ENCODE measurements at places on chromosomes 3 and 15.

GRCh38 chr3:150370122-150370602 is 37.9 kb upstream of the TSC22D2 start:
- DNase-seq = no peak

DNA sequence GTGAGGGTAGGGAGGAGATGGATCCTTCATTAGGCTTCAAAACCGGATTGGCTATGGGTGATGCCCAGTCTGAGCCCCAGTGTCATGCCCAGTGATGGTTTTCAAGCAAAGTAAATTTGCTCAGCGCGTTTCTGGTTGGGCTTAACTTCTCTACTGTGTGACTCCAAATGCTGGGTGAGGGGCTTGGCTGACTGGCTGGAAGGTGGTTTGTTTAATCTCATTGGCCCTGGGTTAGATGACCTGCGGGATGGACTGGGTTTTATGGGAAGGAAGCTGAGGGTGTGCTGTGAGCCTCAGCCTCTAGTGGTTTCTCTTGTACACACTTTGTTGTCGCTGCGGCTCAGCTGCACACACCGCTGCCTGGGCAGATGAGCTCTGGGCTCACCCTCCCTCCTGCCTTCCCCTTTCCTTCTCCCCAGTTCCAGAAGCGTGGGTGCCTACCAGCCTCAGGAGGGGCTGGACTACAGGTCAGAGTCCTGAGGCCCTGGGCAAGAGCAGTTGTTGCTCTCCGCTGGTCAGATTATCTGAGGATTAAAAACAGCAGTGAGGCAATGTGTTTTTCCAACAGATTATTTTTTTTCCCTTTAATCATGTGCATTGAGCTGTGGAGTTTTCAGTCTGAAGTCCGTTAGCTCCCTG is 18.6 kb downstream of the PDIA5 start:
- peak; percentile 71 for DNase-seq

GRCh38 chr3:28232659-28233058 is 8.8 kb upstream of the CMC1 start:
- no peak for DNase-seq

GRCh38 chr3:25548836-25549235 is 115.9 kb downstream of the TOP2B start:
- no peak for DNase-seq

- DNase-seq = no peak
Observed at GRCh38 chr15:41936155-41936554, 36.2 kb downstream of the EHD4 start.

DNA sequence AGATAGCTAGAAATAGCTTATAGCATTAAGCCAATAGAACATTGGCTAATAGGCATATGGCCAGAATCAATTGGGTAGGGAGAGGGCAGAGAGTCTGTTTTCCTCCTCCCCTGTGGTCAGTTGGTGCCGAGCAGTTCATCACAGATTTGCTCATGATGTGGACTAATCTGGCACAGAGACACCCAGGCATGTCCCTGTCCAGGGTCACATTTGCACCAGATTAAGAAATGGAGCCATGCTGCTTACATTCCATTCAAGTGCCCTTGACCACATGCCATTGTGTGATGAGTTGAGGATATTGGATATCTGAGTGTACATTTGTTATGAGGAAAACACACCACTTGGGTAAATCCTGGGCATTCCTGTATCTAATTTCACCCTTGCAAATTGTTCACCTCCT is 53.4 kb downstream of the USP13 start:
- DNase-seq = no peak

- DNase-seq = no peak
Observed at GRCh38 chr3:150495563-150496168, 50.6 kb downstream of the SERP1 start.

- DNase-seq = no peak
Observed at GRCh38 chr3:115401851-115402501, 221.3 kb upstream of the GAP43 start.

DNA sequence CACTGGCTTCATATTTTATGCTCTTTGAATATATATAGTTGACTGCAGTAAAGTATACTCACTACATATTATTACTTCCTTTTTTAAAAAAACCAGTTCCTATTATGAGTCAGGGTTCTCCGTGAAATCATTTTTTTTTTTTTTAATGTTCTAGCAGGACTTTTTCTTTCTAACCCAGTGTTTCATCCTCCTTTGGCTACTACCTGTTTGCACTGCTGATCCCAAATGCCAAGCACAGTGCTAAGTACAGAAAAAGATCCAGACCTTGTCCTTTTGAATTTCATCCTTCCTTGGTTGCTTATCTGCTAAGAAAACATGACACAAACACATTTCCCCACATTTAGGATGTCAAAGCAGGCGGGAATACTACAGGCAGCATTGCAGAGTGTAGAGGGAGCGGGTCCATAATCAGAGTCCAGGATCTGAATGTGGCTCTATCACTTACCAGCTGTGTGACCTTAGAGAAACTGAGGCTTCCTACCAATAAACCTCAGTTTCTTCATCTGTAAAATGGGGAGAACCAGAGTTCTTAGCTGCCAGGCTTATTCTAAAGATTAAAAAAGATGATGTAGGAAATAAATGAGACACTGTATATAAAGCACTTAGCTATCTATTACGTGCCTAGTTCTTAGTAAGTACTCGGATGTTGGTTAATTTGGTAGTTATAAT is 37.2 kb upstream of the ANPEP start:
- no peak for DNase-seq

- DNase-seq = no peak
Observed at GRCh38 chr3:18223974-18224373, 201.2 kb downstream of the SATB1 start.

- no peak for DNase-seq
Observed at GRCh38 chr3:108396336-108396735, 100.0 kb downstream of the HHLA2 start.

DNA sequence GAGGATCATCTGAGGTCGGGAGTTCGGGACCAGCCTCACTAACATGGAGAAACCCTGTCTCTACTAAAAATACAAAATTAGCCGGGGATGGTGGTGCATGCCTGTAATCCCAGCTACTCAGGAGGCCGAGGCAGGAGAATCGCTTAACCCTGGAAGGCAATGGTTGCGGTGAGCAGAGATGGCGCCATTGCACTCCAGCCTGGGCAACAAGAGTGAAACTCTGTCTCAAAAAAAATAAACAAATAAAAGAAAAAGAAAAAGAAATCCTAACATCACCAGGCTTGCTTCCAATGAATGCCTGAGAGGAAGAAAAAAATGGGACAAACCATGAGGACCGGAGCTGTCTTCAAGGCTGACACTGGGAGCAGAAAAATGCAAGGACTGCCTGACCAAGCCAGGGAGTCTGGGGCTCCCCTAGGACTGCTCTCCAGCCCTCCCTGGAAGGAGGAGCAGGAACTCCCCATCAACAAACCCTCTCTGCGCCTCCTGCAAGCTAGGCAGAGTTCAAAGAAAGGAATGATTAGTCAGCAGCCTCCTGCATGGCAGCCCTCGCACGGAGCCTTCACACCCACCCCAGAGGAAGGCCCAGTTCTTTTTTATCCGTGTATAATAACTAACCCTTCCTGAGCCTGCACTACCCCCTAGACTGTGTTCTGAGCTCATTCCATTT is 55.4 kb downstream of the NUP210 start:
- no peak for DNase-seq

DNA sequence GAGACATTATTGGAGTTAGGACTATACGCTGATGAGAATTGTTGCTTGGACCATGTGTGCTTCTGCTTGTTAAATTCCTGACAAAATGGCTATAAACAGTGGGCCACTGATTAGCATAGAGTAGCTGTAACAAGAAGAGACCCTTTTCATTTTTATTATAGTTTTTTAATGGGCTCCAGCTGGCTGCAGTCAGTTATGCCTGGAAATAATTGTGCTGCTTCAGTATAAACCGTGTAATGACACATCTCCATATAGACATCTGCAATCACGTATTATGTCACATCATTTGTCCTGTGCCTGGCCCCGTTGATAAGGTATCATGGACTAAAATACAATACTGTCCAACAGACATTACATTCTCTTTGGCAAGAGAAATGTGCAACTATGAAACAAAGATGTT is 50.9 kb downstream of the ARPP21 start:
- no peak for DNase-seq

GRCh38 chr3:49715611-49716121 is 3.8 kb downstream of the AMIGO3 start:
- no peak for DNase-seq

DNA sequence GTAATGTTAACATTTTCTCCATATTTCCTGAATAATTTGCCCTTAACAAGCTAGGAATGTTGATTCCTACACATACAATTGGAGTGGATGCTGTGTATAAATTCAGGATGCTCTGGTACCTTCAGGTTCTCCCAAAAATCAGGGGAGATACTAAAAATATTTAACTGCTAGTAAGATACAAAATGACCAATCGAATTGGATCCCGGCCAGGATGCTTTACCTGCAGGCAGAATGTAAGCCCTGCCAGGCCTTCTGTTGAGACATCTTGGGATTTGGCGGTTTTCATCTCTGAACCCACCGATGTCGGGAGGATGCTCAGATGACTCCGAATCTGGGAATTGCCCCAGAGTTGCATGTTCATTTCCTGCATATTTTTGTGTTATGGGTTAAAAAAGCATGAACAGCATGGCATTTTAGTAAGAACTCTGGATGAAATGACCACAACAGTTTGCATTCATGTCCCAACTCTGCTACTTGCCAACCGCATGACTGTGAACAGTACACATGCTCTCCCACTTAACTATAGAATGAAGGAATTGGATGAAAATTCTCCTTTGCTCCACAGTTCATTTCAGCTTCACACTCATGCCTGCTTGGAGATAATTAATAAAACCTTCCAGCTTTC is 241.4 kb upstream of the TBL1XR1 start:
- DNase-seq = no peak

DNA sequence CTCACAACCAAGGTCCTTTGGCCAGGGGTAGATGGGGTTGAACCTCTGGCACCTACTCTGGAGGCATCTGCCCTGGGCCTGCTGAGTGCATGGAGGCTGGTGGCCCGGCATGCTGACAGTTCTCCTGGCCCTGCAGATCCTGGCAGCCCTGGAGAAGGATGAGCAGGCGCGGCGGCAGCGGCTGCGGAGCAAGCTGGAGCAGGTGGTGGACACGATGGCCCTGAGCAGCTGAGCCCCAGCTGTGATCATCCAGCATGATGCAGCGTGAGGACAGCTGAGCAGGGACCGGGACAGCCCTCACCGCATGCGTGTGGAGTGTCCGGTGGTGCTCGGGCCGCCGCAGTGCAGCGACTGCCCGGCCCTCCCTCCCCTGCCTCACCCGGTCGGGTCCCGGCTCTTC is 50.9 kb downstream of the PLXNA1 start:
- DNase-seq = no peak

DNA sequence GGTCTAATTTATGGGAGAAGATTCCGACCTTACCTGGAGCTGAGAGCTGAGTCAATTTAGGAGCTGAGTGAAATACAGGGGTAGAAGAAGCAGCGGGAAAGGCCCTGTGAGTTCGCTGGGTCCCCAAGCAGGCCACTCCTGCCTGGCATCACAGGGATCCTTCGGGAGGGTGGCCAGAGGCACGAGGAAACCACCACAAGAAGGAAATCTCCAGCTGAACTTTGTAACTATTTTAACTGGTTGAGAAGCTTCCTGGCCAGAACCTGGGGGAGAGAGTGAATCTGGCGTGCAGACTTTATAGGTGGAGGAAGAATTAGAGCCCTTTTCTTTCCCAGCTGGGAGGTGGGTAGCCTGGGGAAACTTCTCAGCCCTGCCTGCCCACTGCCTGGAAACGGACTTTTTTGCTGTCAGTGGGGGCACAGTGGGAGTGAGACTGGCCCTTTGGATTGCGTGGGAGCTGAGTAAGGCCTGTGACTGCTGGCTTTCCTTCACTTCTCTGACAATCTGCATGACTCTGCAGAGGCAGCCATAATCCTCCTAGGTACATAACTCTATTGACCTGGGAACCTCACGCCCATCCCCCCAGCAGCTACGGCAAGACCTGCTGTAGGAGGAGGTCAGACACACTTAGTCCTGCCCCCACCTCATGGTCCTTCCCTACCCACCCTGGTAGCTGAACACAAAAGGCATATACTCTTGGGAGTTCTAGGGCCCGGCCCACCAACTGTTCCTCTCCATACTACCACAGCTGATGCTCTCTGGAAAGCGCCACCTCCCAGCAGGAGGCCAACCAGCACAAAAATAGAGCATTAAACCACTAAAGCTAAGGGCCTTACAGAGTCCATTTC is 340.7 kb downstream of the CNTN3 start:
- no peak for DNase-seq

DNA sequence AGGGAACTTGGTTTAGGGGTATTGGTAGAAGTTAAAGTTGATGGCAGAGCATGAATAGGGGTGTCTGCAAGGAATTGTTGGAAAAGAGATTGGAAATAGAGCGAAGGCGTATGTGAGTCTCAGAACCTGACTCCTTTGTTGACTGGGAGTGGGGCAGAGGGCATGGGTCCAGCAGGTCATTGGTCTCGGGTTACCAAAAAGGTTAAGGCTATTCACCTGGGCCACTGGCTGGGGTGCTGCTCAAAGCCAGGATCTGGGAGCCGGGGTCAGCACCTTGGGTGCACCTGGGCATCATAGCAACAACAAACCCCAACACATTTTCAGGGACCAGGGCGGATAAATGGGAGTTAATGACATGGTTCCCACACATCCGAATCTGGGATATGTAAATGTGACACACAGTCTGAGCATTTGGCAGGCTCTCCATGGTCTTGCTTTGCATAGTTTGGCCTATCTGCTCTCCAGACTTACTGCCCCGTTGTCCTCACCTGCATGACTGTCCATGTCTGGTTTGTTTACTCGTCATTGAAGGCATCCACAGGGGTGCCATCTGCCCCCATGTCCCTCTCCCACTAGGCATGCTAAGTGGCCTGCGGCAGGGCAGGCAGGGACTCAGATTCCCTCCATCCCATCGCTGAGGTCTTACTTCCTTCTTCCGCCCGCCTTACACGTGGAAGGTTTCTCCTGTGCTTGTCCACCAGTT is 10.1 kb downstream of the KLF13 start:
- DNase-seq = peak; percentile 58

GRCh38 chr3:132290833-132291232 is 26.4 kb upstream of the ACP3 start:
- no peak for DNase-seq

GRCh38 chr3:72332036-72332435 is 516.2 kb downstream of the SHQ1 start:
- DNase-seq = no peak

- no peak for DNase-seq
Observed at GRCh38 chr3:139838269-139838957, 96.6 kb upstream of the CLSTN2 start.

Measured in spleen (tissue), 13 donors.